ENCODE measurements at places on chromosomes 13 and 19.

- DNase-seq: no peak
These were observed 64.8 kb downstream of the SOX1 start for GRCh38 chr13:112131713-112132113.

DNA sequence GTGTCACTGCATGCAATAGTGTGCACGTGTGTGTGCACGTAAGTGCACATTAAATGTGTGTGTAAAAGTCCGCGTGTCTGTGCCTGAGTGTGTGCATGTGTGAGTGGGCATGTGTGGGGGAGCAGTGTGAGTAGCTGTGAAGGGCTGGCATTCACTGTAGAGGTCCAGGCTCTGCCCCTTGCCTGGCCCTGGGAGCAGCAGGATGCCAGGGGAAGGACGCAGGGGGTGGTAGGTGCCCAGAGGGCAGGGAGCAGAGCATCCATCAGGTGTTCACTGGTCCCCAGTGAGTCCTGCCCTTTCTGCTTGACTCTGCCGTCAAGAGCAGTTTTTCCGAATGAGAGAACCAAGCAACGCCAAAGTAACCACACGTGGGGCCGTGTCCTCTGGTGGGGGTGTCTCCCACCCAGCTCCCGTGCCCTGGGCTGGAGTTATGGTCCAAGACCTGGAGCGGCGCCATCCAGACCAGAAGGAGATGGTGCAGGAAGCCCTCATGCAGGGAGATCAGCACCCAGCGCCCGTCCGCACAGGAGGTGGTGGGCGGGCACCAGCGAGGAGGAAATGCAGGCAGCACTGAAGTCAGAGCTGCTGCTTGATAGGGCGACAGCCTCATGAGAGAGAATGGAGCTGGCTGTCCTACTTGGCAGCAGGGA lies 68.5 kb downstream of the TEX29 start:
- DNase-seq: peak; percentile 5

DNA sequence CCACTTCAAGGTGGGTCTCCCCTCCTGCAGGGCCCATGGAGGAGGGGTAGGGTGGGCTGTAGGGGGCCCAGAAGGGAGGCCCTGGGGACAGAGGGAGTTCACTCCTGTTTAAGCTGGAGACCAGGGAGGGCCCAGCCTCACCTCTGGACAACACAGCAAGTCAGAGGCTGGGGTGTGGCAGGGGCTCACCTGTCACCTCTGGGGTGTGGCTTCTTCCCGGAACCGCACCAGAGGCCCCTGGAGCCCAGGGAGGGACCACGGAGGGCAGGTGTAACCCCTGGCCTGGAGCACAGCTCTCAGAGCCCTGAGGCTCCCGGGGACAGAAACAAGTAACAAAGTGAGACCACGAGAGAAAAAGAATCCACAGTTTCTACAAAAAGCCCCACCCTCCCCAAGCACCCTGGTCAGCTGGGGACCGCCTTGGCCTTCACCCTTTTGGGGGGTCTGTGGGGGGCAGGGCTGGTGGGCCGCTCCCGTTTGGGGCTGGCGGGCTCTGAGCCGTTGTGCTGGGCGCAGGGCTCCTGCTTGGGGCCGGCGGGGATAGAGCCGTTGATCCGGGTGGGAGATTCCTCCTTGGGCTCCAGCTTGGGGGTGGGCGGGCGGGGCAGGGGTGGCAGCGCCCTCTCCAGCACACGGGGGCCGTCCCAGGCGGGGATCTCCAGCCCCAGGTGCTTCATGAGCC lies 8.0 kb downstream of the SIRT6 start:
- no peak for DNase-seq

DNA sequence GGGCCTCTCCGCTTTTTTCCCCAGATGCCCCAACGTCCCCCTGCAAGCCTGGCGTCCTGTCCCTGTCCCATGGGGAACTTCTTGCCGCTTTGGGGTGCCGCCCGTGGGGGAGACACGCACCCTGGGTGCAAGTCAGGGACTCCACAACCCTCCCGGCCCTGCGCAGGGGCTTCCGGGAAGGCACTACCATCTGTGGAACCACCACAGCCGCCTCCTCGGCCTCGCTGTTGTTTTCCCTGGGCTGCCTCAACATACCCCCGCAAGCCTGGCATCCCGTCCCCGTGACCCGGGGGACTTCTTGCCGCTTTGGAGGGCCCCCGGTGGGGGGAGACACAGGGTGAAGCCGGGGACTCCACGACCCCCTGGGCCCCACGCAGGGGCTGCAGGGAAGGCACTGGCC lies 238.4 kb downstream of the TUBA3C start:
- no peak for DNase-seq

DNA sequence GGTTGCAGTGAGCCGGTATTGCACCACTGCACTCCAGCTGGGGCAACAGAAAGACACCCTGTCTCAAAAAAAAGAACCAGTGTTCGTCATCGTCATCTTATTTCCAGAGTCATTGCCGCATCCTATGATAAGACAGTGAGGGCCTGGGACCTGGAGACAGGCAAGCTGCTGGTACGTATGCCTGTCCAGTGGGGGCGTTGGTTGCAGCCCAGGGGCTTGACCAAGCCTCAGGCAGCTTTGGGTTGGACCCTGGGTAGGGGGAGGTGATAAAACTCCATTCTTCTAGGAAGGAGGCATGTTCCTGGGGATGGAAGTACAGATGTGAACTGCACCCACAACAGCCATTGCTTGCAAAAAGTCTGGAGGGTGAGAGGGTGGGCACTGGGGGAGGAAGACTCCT lies 15.6 kb downstream of the WDR88 start:
- DNase-seq: no peak

DNA sequence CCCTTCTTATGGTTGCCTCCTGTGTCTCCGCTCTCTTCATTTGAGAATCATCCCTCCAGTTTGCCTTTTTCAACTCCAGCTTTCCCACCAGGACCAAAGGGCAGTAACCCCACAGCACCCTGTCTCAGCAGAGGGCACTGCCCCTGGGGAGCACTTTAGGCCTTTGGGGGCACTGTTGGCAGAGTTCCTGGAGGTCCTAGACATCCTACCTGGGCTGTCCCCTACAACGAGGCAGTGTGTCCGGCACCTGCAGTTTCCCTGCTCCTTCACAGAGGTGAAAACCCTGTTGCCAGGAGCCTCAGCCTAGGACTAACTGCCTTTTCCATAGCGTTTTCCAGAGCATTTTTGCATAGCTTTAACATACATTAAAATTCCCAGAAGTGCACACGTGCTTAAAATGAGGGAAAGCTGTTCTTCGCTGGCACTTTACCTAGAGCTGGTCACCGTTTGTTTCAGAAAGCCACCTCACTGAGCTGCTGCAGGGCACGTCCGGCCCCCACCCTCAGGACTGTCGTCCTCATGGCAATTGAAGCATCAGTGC lies 234.9 kb downstream of the TEX29 start:
- no peak for DNase-seq

GRCh38 chr13:52158629-52159158 lies 703 bp downstream of the NEK3 start:
- peak; percentile 70 for DNase-seq

GRCh38 chr19:41415154-41415571 lies 12.0 kb downstream of the B3GNT8 start:
- DNase-seq: no peak

DNA sequence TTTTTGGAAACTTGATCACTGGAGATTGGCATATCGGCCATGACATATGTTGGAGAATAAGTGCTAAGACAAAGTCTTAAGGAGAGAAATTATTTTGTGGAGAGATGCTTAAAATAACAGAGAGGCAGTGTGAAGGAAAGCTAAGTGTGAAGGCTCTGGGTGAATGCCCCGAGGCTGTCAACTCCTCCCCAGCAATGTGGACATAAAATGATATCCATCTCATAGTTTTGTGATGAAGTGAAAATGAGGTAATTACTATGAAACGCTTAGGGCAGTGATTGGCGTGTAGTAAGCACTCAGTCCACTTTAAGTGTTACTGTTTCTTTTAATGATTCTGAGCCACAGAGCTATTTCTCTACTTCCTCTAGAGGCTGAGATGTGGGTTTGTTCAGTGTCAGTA lies 195.8 kb upstream of the KLF12 start:
- no peak for DNase-seq

GRCh38 chr19:36707134-36707533 lies 19.7 kb downstream of the ZNF567 start:
- no peak for DNase-seq

DNA sequence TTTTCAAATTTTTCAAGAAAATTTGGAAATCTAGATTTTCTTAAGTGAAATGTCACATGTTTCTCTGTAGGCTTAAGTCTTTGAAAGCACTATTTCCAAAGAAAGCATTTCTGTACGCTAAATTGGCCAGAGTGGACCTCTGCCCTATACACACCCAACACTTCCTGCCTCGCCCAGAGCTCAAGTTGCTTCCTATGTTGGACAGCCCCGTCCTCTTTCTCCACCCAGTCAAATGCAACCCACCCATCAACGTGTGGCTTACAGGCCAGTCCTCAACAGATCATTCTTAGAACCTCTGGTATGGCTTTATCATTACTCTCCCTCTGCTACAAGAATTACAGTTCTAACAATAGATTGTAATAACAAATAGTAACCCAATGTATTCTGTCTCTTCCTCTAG lies 24.2 kb downstream of the KLF12 start:
- no peak for DNase-seq

GRCh38 chr13:71786875-71787274 lies 80.1 kb downstream of the DACH1 start:
- no peak for DNase-seq

GRCh38 chr13:51887468-51887867 lies 25.7 kb downstream of the CCDC70 start:
- peak; percentile 43 for DNase-seq

DNA sequence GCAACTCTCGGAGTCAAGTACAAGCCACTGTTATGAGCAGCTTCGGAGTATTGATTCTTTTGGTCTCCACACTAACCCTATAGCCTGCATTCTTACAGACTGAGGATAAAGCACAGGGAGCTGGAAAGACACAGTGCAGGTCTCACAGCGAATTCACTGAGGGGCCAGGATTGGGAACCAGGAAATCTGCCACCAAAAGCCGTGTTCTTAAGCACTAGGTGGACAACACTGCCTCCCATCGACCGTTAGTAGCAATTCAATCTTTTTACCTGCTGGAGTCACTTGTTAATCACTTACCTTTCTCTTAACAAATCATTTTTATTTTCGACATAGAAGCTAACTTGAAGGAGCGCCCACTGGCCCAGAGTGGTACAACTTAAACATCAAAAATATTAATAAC lies 6.3 kb downstream of the PMIS2 start:
- DNase-seq: no peak

- peak; percentile 45 for DNase-seq
These were observed at the start of gene FOXA3 for GRCh38 chr19:45863840-45864628. FOXA3 (plus strand) TSS chr19:45864326; CDS start chr19:45864457, 131 bp downstream.

DNA sequence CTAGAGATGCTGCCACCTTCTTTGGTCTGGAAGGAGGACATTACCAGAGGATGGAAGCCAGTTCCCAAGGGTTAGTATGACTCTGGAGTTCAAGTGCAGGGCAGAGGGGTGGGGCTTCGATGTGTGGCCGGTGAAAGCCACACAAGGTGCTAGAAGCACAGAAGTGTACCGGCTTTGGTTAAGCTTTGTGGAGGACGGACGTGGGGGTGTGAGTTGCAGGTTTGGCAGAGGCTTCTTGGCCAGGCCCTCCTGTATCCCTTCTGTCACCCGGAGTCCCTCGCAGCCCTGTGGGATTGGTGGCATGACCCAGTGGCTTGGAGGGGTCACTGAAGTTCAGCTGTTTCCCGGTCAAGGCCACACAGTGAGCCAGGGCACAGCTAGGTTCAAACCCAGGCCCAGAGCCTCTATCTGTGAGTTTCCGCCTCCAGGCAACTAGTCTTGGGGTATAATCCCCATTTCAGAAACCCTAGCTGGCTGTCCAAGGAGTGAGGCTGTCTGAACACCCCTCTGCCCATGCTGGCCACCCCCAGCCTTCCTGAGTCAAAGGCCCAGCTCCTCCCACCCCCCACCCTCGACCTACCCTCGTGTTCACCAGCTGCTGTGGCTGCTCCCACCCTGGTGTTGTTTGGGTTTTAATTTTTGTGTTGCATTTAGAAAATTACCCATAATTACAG lies 4.6 kb upstream of the SSBP4 start:
- DNase-seq: peak; percentile 71

DNA sequence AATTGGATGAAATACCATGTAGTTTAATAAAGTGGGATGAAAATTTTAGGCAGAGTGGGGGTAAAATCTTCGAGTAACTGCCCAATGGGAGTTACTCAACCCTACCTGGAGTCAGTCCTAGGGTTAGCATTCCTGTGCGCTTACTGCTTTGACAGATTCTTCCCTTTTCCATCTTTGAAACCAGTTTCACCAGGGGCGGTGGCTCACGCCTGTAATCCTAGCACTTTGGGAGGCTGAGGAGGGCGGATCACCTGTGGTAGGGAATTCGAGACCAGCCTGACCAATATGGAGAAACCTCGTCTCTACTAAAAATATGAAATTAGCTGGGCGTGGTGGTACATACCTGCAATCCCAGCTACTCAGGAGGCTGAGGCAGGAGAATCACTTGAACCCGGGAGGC lies 37.0 kb upstream of the CXCL17 start:
- DNase-seq: no peak

- DNase-seq: peak; percentile 70
These were observed 15.0 kb upstream of the EMC10 start for GRCh38 chr19:50461066-50461875.

DNA sequence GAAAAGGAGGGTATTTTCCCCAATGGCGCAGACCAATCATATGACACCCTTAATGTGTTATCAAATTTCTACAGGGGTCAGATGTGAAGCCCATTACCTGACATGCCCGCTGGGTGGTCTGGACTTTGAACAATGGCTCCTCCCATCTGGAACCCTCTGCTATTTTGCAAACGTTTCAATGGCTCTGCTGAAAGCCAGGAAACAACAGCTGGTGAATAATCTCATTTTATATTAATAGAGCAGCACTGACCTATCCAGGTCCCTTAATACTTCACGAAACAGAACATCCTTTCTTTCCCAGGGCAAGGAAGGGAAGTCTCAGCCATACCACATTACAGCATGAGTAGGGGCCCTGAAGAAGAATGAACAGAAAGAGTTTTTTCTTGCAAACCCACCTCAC lies 20.3 kb upstream of the KPNA3 start:
- DNase-seq: no peak

DNA sequence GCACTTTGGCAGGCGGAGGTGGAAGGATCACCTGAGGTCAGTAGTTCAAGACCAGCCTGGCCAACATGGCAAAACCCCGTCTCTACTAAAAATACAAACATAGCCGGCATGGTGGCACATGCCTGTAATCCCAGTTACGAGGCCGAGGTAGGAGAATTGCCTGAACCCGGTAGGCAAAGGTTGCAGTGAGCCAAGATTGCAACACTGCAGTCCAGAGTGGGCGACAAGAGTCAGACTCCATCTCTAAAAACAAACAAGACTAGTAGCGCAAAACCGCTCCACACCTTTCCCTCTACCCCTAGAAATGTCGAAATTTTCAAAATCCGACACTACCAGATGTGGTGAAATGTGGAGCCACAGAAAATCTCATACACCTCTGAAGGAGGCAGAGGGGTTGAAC lies 11.2 kb upstream of the TYROBP start:
- no peak for DNase-seq

Measured in right hindlimb (tissue), 1 donor.